Activated CD4-positive, CD25-positive, alpha-beta regulatory T cell (primary cell): ENCODE measurements at places on chromosomes 6 and 20.

DNA sequence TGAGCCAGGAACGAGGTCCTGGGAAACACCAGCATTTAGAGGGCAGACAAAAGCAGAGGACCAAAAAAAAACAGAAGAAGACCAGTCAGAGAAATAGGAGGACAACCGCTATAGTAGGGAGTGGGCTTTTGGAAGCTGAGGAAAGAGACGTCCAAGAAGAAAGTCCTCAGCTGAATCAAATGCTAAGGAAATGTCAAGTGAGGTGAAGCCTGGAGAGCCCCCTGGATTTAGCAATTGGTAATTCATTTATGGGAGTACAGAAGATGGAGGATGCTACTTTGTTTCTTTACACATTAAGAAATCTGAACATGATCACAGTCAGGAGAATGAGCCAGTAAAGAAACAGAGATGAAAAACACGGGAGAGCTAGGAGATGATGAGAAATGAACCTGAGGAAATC lies 41.1 kb downstream of the LRP11 start:
- no peak for DNase-seq

- DNase-seq = no peak
Measured at GRCh38 chr6:47343600-47343999, 33.9 kb upstream of the TNFRSF21 start.

GRCh38 chr6:4253604-4254231 lies 118.3 kb upstream of the ECI2 start:
- DNase-seq = no peak

DNA sequence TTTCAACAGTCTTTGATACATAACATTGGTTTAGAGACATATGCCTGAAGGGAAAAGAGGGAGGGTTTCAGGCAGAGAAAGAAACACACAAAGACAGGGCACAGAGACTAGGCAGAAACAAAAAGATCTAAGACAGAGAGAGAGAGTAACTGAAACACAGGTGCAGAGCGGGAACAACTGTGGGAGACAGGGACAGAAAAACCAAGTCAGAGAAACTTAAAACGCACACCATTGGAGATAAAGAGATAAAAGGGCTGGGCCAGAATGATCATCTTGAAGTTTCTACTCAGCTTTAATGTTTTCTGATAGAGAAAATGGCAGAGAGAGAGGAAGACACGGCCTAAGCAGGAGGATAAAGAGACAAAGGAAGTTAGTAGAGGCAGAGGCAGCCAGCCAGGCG lies 11.8 kb downstream of the UNC5CL start:
- DNase-seq = no peak

DNA sequence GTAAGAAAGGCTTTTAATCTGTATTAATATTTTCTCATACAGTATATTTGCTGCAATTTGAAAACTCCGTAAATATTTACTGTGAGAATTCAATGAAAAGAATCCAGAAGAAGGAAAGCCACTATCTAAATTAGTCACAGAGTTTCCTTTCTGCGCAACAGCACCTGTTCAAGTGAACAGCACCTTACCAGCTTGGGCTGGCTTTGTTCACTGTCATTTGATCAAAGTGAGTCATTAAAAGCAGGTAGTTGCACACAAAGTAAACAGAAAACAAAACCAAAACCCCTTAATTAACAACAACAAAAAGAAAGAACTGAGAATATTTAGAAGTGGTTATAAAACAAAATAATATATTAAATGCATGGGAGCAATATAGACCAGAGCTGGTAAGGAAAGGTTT lies 12.8 kb downstream of the SMLR1 start:
- DNase-seq = no peak

- no peak for DNase-seq
Measured at GRCh38 chr6:33073431-33073871, at the start of gene HLA-DPA1. HLA-DPA1 (minus strand) TSS chr6:33073649.

DNA sequence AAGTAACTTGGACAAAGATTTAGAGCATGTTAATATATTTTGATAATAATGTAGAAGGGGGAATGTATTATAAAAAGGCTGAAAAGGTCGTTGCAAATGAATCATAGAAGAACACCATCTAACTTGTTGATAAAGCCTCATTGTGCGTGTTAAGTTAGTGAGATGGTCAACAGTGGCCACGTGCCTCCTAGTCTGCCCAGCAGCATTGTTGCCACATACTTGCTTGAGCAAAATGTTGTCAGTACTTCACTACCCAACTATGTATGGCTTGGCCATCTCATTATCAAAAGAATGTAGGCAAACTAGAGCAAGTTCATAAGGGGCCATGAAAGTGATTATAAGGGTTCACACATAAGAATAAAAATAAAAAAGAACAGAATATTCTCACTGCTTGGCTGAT lies 84.6 kb downstream of the PHACTR1 start:
- DNase-seq = no peak

- DNase-seq = no peak
Measured at GRCh38 chr6:126440923-126441322, 101.0 kb downstream of the CENPW start.

DNA sequence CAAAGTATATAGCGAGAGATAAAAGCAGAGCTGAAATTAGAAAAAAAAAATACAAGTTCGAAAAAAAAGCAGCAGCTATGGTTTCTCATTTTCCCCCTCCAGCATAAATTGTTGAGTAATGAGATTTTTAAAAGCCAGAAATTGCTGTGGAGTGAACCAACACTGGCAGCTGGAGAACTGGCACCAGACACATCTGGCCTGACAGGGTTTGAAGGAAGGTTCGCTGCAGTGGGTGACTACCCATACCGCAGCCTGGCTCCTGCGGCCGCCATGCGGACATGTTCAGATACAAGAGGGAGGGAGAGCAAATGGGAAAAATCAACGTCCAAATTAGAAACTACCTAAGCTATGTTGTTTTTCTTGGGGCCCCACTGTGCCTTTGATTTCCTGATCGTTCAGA lies 3.3 kb downstream of the APCDD1L start:
- no peak for DNase-seq

GRCh38 chr6:25995507-25995906 lies 32.9 kb downstream of the TRIM38 start:
- no peak for DNase-seq

- no peak for DNase-seq
Measured at GRCh38 chr6:169292338-169293124, 38.9 kb upstream of the THBS2 start.
